ENCODE measurements at places on chromosomes 5 and 9.

DNA sequence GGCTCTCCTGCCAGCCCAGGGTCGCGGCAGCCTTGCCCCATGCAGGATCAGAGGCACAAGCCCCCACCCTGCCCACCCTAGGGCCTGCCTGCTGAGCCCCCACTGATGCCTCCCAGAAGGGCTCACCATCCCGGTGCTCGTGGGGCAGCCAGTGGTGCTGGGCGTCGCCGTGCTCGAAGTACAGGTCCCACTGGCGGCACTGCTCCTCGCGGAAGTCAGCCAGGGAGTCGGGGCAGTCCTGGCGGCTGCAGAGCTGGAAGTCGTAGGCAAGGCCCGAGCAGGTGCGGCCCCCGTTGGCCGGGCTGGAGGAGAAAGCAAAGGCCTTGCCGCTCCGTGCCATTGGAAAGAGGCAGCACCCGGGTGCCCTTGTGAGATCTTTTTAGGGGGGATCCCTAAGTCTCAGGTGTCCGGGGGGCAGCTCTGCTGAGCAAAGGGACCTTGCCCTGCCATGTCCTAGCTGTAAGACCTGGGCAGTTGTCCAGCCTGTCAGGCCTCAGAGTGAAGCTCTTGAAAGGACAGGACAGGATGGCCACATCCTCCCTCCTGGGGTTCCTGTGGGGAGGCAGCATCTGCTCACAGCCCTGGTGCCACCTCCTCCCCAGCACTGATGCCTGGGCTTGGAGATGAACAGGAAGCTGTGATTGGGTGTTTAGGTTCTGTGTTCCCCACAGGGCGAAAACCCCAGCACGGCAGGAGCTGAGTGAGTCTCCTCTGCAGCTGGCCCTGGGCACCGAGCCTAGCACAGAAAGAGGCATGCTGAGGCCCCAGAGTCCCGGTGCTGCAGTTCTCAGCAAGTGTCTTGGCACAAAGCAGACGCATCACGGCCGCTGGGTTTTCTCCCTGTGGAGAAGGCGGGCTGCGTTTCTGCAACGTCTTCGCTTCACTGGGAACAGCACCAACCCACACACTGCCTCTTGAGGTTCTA is 77.7 kb downstream of the ZNF354C start:
- DNase-seq: no peak

- DNase-seq: no peak
These were observed 35.5 kb downstream of the DDX46 start for GRCh38 chr5:134794082-134794481.

DNA sequence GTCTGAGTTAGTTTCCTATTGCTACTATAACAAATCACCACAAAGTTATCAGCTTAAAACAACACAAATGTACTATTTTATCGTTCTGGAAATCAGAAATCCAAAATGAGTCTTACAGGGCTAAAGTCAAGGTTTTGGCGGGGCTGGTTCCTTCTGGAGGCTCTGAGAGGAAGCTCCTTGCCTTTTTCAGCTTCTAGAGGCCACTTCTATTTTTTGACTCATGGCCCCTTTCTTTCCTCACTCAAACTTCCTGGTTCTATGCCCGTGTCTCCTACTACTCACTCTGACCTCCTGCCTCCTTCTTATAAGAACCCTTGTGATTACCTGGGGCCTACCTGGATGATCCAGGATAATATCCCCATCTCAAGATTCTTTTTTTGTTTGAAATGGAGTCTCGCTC is 48.2 kb downstream of the GABBR2 start:
- DNase-seq: no peak

DNA sequence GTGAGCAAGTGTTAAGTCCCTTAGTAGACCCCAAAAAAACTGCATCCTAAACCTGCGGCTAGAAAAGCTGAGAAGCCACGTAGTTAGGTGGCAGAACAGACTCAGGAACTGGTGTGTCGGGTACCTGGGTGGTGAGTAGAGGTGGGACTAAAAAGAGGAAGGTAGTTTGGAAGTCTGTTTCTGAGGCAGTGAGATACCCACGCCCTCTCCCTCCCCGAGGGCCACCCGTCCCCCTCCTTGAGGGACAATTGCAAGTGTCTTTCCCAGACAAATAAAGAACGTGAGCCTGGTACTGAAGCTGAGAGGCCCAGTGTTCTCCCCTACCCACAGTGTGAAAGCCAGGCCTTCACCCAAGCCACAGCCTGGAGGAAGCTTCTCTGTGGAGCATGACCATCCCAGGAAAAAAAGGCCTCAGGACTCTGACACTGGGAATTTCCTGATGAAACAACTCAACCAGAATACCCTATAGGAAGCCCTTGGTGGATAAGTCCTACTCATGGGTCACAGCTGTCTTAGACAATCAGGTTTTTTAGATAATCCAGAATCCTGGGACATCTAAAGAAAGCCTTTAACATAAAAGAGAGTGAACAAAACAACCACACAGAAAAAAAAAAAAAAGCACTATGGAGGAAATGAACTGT is 7.0 kb upstream of the CD74 start:
- DNase-seq: no peak

DNA sequence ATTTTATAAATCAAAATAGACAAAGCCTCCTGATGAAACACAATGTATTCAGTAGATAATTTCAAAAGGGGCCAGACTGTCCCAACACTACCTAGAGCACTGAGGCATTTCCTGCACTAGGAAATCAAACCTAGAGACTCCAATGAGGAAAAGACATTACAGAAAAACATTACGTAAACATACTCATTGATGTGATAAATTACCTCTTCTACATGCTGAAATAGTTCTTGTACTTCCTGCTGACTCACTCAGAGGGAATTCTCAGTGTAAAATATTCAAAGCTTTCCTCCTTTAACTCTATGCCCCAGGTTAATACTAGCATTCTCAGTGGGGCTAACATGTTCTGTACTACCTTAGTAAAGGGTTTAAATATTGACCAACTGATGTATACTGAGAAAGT is 178.0 kb downstream of the ESM1 start:
- no peak for DNase-seq

DNA sequence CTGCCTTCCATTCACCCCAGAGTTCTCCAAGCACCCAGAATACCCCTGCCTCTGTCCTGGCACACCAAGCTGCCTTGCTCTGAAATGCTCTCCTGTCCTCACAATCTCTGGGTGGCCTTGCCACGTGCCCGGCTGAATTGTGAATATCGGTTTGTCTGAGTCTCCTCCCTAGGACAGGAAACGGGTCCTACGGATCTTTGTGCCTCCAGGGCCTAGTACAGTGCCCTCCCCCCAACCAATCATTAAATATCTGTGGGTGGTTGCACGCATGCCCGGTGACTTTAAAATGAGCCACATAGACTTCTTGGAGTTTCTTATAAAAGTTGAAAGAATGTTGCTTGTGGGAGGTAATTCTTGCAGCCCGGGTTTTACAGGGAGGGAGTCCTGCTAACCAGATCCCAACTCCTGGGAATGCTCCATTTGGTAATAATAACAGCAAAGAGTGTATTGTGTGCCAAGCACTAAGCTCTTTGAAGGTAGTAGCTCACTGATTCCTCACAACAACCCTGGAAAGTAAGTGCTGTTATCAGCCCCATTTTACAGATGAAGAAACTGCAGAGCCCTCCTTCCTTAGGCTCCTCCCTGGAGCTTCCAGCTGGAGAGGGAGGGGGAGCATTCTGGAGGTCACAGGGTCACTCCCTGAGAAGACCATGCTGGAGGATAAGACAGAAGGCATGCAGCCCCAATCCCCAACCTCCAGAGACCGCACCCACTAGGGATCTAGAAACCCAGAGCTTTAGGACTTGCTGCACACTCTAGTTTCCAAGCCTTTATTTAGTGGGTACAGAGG is 23.4 kb downstream of the URM1 start:
- DNase-seq: no peak

GRCh38 chr5:65742565-65743231 is 20.7 kb downstream of the NLN start:
- DNase-seq: no peak

DNA sequence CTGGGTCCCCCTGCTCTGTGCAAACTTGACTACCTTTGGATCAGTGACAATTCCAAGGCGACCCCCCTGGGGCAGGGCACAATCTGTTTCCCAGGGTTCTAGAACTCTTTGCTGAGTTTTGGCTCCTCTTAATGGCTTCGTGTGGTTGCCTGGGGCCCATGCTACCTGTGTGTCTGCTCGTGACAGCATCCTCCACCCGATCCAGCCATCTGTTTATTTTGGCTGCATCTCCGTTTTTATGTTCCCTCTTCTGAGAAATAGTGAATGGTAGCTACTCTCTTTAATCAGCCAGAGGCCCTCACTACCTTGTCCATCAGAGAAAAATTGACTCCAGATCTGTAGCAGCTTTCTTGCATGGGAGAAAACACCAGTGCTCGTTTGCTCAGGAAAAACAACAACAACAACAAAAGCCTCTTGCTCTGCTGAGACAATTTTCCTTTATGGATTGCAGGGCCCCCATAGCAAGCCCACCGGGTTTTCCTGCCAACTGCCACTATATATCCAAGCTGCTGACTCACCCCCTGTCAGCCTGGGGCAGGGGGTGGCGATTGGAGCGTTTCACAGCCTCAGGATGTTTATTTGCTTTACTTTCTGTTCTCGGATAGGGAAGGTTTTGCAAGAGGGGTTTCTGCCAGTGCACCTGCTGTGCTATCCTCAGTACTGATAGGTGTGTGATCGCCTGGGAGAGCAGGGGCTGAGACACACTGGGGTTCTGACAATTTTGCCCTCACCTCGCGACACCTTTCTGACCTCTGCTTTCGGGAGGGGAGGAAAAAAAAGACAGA is 607.8 kb downstream of the BNC2 start:
- DNase-seq: no peak

Data from T-helper 2 cell (primary cell).